ENCODE measurements at places on chromosomes 2 and 18.

GRCh38 chr2:185433824-185434223 lies 304.8 kb upstream of the FSIP2 start:
- no peak for DNase-seq

GRCh38 chr2:126966601-126967000 lies 67.9 kb downstream of the TEX51 start:
- DNase-seq: no peak

GRCh38 chr2:95310651-95311050 lies 13.5 kb downstream of the KCNIP3 start:
- no peak for DNase-seq

DNA sequence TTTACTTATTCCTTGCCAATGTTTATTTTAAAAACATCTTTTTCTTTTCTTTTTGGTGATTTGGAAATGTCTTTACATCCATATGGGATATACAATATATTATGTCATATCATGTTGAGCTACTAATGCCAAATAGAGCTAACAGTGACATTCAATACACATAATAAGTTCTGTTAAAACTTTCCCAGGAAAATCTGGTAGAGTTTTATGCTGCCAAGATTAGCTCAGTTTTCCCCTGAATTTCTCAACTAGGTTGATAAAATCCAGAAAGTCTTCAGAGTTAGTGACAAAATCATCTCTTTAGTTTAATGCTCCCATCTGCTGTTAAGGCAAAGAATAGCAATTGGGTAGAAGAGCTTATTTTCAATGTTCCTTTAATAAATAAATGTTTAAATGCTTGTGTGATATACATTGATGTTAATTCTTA lies 9.9 kb downstream of the COL3A1 start:
- no peak for DNase-seq

- DNase-seq: no peak
Observed at GRCh38 chr2:163794635-163795034, 58.8 kb upstream of the FIGN start.

GRCh38 chr2:232584238-232584637 lies 33.7 kb downstream of the EIF4E2 start:
- DNase-seq: no peak

DNA sequence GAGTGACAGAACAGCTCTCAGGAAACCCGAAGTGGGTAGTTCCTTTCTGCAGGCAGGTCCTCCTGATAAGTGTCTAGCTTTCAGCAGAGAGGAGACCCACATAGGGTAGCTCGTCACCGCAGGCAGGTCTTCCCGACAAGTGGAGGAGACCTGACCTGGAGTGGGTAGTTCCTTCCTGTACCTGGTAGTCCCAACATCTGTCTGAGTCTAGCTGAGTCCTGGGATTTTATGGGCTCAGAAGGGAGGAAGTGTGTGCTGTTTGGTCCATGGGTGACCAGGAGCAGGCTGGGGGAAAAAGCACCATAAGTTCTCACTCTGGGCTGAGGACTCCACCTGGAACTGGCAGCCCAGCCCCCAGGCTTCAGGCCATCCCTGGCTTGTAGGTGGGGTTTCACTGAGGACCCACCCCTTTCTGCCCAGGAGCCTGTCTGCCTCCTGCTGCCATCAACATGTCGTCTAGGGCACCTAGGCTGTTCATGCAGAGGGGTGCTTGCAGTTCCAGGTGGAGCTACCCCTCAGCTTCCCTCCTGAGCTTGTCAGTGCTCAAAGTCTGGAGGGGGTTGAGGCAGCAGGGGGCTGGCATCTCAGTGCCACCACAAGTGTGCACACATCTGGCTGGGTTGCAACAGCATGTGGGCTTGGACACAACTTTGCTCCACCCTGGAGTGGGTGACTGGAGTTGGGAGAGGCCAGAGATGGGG lies 9.4 kb downstream of the DYSF start:
- no peak for DNase-seq

GRCh38 chr2:36597003-36597531 lies 901 bp downstream of the FEZ2 start:
- DNase-seq: no peak

DNA sequence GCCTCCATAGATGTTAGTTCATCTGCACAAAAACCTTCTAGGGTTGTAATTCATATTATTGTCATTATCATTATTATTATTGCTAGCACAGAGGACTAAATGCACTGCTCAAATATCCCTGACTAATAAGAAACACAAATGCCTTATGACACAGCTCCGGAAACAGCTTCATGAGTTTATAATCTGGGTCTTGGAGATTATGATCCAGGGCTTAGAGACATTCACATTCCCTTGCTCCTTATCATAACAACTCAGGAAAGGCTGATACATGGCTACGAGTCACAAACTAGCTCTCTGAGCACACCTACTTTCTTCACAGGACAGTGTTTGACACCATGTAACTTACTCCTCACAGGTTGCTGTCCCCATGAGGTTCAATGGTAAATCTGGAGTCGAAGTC lies 102.2 kb upstream of the TTC39C start:
- no peak for DNase-seq

- DNase-seq: no peak
Observed at GRCh38 chr2:96623116-96623515, 15.0 kb downstream of the KANSL3 start.

DNA sequence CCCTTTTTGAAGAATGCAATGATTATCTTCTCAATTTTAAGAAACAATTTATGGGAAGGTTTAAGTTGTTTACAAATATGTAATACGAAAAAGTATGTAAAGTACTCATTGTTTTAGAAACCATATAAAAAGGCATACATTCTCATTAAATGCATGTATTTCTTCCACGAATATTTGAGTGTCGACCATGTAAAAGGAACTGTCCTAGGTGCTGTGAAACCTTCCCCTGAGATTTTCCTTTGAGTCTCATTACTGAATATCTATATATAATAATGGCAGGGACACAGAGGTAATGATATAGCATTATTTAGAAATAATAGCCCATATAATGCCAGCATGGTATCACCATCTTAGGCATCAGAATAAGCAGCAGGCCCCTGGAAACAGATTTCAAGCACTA lies 239.3 kb downstream of the ERBB4 start:
- DNase-seq: no peak

DNA sequence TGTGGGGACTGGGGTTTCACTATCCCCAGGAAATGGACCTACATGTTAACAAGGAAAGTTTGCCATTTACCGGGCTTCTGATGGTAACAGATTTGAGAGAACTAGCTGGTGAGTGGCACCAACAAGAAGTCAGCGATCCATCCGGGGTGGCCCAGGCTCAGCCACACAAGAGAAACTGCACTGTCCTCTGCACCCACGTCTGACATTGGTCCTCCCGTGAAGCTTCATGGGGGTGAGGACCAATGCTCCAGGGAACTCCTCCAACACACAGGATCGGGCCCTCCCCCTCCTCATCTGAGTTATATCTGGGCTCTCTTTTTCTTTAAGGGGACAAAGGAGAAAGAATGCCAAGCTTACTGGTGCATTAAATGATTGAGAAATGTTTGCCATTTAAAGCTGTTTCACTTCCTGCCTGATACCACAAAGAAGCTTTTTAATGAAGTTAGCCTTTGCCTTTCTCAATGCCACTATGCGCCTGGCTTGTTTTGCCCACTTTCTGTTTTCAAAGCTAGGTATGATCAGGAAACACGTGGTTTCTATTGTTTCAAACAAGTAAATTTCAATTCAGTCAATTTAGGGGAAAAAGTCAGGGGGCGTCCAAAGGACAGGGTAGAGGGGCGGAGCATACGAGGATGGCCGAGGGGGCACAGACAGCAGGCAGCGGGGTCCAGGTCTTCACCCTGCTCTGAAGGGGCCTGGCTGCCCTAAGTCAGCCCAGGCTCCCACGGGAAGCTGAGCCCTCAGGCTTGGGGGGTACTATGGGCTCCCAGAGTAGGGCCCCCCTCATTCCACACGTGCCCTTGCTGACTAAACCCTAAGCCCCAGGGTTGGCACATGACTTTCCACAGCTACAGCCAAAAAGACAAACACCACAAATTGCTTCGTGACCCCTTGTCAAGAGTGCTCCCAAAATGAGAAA lies 204.0 kb upstream of the ID2 start:
- no peak for DNase-seq

DNA sequence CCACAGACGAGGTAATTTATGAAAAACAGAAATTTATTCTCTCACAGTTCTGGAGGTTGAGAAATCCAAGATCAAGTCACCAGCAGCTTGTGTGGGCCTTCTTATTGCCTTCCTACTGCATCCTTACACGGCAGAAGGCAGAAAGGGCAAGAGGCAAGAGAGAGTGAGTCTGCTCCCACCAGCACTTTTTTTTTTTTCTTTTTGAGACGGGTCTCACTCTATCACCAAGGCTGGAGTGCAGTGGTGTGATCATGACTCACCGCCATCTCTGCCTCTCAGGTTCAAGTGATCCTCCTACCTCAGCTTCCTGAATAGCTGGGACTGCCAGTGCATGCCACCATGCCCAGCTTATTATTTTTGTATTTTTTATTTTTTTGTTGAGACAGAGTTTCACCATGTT lies 78.5 kb upstream of the HK2 start:
- no peak for DNase-seq

DNA sequence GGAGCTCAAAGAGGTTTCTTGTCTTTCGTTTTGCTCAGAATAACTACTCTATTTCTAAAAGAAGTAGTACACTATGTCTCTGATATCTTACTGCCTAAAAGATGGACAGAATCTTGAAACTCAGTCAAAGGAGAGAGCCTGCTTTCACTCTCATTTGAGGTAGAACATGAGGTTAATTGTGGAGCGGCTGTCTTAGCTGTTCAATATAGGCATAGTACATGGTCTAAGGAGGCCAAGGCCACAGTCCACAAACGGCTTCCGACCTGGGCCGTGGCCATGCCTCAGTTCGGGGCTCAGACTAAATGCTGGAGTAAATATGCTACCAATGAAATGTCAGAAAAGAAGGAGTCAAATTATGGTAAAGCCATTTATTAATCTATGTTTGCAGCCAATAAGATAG lies 185.8 kb upstream of the ACAA2 start:
- DNase-seq: no peak

- no peak for DNase-seq
Observed at GRCh38 chr18:71223486-71223885, 934.6 kb downstream of the SOCS6 start.

Data from stimulated activated CD4-positive, alpha-beta T cell treated with anti-CD3 and anti-CD28 coated beads, Interleukin-4, amount 100 ng/mL, for 48 hours (primary cell).